ENCODE measurements at places on chromosomes 13 and 19. TPM values are rescaled to one million over a fixed set of nuclear protein-coding genes. Genes with fewer than 3 reads are reported as not detected.
A peak's percentile ranks its signal among the peaks of the same experiment; 100 is the strongest.

DNA sequence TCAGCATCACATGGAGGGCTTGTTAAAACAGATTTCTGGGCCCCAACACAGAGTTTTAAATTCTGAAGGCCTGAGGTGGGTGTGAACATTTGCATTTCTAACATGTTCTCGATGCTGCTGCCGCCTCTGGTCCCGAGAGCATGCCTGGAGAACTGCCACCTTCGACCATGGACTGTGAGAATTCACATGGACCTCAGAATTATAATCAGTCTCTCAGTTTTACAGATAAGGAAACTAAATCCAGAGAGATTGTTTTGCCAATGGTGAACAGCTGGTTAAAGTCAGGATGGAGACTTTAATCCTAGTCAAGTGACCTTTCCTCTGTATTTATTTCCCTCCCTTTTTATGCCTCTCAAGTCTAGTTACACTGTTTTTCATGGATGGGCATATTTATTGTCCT is 14.7 kb downstream of the ALOX5AP start:
- no peak for DNase-seq
- H3K27me3 ChIP-seq, result no peaks in the 10 kb centered on the region
- no peak overlapping the region for H3K27ac ChIP-seq
- peaks cover 39% of the 10 kb centered on the region for H3K4me1 ChIP-seq
- H3K4me3 ChIP-seq, result no peak overlapping the region
- H3K36me3 ChIP-seq, result peaks cover 29% of the 10 kb centered on the region

DNA sequence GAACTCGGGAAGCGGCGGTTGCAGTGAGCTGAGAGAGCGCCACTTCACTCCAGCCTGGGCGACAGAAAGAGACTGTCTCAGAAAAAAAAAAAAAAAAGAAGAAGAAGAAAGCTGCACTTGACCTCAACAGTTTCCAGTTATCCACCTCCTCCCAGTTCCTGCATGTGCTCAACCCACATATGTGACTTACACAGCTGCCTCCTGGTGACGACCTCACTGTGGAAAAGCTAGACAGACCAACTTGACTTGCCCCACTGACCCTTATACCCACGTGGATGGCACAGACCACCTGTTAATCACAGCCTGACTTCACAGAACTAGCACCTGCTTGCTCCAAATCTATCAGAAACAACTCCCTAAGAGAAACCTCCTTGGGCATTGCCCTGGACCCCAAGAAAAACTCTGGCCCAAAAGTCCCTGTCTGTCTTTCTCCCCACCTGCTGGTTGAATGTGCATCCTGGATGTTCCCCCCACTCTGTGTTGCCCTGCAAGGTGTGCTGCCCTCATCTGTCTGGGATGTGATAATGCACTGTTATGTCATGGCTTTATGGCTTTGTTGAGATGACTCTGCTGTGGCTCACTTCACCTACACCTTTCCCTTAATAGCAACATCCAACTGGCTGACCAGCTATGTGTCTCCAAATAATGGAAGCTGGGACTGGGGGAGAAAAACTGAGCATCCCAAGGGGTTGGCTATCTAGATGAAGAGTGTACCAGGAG is 2.8 kb downstream of the ZNF20 start:
- H3K27me3 ChIP-seq, result no peaks in the 10 kb centered on the region
- no peak overlapping the region for H3K27ac ChIP-seq
- H3K4me1 ChIP-seq, result peaks cover 27% of the 10 kb centered on the region

GRCh38 chr13:46179969-46180763 is 1.8 kb downstream of the LCP1 start:
- H3K27me3 ChIP-seq, result no peaks in the 10 kb centered on the region
- H3K27ac ChIP-seq, result peak overlapping the region; percentile 92
- peak overlapping the region; percentile 94 for H3K4me3 ChIP-seq

LGALS4 gene
- total RNA-seq, result 1.7 TPM

LGI4 gene
- not detected for total RNA-seq
